RWPE1 (cell line): ENCODE measurements at places on chromosomes 3 and 15.
A peak's percentile ranks its signal among the peaks of the same experiment; 100 is the strongest.

GRCh38 chr3:127749361-127749760, 73.0 kb downstream of the MGLL start:
- DNase-seq = no peak

GRCh38 chr3:76941376-76941775, 98.5 kb upstream of the ROBO2 start:
- peak; percentile 14 for DNase-seq

GRCh38 chr3:99315896-99316295, 322.5 kb upstream of the COL8A1 start:
- no peak for DNase-seq

DNA sequence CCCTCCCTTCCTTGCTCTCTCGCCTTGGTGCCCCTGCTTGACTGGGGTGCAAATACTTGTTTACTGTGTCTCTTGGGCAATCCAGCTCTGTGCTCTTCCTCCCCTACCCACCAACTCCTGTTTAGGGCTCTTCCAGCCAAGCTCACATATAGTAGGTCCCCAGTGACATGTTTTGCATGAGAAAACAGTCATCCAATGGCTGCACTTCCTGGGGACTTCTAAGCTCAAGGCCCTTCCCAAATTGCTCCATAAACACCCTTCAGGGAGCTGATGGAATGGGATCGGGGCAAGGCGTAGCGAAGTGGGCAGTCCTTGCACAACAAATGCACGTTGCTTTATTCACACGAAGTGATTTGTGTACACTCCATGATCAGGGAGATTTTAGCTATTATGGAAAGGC, 9.4 kb upstream of the COPG1 start:
- DNase-seq = no peak

DNA sequence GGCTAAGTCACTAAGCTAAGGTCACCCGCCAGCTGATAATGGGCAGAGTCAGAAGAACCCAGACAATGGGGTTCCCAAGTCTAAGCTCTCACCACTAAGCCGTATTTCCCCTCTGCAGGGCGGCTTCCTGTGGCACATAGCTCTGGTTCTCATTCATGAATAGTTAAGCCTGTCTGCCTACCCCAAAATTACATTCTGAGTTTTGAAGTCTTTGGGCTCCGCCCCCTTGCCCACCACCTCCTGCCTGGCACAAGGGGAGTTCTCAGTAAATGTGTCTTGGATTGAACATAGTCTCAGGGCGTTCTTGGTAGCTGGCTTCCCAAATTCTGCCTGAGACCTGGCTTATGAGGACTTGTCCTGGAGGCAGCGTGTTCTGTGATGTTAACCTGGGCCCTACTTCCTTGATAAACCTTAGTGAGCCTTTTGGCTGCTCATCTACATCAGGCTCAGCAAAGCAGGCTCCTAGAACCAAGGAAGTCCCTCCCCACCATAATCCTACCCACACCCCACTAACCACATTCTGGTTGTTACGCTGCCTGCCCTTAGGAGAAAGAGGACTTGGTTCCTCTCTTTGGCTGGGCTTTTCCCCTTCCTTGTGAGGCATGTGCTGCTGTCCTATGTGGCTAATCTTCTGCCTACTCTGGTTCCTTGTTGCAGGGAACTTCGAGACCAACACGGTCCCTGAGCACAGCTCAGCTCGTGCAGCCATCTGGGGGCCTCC, 54.9 kb downstream of the STARD5 start:
- DNase-seq = no peak

- peak; percentile 75 for DNase-seq
Observed at GRCh38 chr3:160129459-160130061, 95.7 kb upstream of the C3orf80 start.

- no peak for DNase-seq
Observed at GRCh38 chr3:14401692-14402303, 608 bp upstream of the SLC6A6 start.

DNA sequence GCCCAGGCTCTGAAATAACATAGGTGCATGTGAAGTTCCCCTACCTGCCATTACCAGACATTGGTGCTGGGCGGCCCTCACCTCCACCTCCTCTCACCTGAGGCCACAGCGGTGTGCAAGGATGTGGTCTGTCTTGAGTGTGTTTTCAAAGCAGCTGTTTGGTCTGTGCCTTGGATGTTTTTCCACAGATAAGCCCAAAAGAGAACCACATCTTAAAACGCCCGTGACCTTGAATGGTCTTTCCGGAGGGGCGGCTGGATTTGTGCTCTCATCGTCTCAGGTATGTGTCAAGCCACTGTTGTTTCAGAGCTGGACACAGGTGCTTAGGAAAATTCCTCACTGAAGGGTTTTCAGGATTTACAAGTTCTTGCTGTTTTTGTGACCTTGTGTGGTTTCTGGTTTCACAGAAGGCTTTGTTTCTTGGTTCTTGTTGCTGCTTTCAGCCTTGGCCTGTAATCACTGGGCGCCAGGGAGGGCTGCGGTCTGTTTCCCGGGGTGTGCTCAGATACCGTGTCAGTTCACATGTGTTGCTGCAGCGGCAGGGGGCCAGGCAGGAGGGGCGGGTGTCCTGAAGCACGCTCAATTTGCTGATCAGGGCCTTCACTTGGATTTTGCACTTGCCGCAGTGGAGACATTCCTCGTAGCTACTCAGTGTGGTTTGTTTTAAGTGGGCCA, 128.4 kb downstream of the IGF1R start:
- no peak for DNase-seq

- no peak for DNase-seq
Observed at GRCh38 chr15:89002830-89003229, 85.4 kb upstream of the ABHD2 start.

- DNase-seq = no peak
Observed at GRCh38 chr3:122797291-122797690, 2.4 kb downstream of the SLC49A4 start.

- no peak for DNase-seq
Observed at GRCh38 chr15:83164771-83165404, 42.7 kb downstream of the HDGFL3 start.

- DNase-seq = no peak
Observed at GRCh38 chr15:58249646-58250312, 111.6 kb downstream of the AQP9 start.

- no peak for DNase-seq
Observed at GRCh38 chr3:72445827-72446217, 402.4 kb downstream of the SHQ1 start.

- DNase-seq = no peak
Observed at GRCh38 chr15:57229051-57229450, 147.3 kb upstream of the CGNL1 start.

GRCh38 chr3:186386883-186387560, 25.0 kb upstream of the DGKG start:
- DNase-seq = no peak

DNA sequence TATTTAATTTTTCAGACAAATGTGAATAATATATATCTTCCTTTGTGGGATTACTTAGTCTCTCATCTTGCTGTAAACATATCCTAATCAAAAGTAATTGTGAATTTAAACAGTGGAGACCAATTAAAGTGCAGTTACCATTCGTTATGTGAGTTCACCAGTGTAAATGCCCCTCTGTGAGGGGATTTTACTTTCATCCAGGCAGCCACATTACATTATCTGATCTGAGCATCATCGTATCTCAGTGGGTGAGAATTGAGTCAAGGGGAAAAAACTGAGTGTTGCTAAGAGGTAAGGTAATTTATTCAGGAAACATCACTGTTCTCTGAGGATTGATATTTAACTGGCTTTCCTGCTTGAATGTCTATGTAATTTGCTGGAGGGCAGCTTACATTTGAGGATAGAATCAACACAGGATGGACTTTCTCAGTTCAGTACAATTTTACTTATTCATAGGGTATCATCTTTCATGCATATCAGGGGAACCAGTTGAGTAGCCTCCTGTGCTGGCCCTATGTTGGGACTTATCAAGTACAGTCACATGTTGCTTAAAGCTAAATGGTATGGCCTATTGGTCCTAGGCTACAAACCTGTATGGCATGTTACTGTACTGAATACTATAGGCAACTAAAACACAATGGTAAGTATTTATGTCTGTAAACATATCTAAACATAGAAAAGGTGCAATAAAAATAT, 219.7 kb downstream of the CD47 start:
- DNase-seq = no peak

DNA sequence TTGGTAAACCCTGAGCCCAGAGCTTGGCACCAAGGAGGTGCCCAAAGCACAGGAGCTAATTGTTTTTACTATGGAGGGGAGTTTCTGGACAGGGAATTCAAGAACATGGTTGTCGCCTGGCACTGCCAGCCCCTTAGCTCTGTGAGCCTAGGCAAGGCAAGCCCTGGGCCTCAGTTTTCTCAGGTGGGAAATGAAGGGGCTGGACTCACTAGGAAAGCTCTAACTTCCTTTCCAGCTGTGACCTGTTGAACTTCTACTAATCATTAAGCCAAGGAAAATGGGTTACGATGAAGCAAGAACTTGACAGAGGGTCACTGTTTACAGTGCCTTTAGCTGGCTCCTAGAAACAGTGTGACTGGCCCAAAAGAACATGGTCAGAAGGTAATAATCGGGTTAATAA, 277.2 kb downstream of the SHQ1 start:
- DNase-seq = no peak

GRCh38 chr3:172270557-172271166, 177.6 kb downstream of the GHSR start:
- DNase-seq = no peak

DNA sequence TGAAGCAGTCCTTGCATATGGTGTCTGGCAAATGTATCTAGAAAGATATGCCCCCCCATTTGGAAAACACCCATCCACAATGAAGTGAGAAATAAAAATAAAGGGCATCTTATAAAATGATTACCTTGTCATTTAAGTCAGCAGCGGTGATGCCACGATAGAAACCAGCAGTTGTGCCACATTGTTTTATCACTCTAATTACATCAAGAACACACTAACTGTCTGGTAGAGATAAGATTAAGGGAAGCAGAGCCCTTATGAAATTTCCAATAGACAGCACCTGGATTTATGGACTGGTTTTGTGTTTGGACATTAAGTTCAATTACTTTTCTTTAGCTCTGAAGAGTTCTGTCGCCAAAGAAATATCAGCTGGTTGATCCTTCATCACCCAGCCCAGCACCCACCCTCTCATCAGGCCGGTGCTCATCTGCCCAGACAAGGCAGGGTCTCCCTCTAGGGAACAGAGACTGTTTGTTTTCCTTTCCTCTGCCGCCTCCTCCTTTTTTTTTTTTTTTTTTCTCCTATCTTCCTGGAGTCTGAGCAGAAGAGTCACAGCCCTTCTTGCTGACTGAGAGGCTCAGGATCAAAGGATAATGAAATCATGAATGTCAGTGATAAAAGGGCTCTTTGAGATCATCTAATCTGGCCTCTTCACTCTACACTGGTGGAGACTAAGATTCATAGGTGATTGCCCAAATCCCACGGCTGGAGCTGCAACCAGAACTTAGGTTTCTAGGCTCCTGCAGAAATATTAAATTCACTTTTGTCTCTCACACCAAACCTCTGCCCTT, 464.1 kb downstream of the NTRK3 start:
- no peak for DNase-seq

DNA sequence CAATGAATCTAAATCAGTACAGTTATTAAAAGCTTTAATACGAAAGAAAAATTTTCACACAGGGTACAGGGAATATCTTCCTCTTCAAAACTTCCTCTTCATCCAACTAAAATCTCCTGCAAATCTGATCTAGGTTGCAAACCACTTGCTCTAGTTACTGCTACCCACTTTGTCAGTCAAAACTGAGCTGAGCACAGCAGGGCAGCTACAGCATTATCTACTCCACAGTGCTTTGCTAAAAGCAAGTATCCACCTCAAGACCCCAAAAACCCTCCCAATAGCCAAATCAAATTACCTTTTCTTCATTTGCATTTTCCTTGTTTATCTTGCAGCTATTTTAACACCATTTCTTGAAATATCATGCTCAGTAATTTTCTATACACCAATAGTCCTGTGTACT, 14.7 kb downstream of the ZNF280D start:
- no peak for DNase-seq

DNA sequence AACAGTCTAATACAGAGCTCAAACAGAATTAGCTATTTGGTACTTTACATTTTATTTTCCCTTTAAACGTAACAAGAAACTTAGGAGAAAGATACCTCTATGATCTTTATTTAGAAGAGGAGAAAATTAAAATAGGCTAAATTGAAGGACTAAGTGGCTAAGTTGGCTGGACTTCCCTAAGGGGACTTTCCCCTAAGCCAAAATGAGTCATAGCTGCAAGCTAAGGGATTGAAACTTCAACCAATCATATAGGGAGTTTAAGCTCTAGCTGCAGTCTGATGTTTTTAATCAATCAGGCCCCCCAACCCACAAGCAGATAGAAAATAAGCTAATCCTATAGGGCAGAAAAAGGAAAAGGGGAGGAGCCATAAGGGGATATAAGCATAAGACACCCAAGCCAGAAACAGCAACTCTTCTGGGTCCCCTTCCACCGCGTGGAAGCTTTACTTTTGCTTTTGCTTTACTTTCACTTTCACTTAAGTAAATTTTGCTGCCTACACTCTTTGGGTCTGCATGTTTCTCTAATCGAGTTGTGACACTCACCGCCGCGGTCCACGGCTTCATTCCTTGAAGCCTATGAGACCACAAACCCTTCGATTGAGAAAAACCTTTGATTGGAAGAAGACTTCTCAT, 1108.5 kb upstream of the EPHA6 start:
- DNase-seq = no peak

GRCh38 chr3:143855183-143855582, 6.9 kb upstream of the SLC9A9 start:
- no peak for DNase-seq

DNA sequence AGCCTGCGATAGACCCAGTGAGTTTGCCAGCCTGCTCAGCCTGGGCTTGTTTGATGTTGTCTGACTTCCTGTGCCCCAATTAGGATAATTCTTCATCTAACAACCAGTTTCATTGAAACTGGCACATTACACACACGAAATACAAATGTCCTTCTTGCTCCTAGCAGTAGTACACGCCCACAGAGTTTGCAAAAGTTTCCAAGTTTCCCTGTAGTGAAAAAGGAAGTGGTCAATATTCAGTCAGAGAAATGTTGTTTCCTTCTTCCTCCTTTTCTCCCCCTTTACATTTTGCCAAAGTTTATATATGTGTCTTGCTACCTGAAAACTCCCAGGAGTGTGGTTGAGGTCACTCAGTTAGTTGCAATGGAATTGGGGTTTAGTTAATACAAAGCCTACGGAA, 58.4 kb upstream of the LRTM1 start:
- no peak for DNase-seq

- no peak for DNase-seq
Observed at GRCh38 chr15:68232937-68233336, 3.4 kb upstream of the CLN6 start.

GRCh38 chr15:78914027-78914764, 30.6 kb downstream of the CTSH start:
- DNase-seq = peak; percentile 45

GRCh38 chr3:13010780-13011572, 62.3 kb downstream of the IQSEC1 start:
- DNase-seq = no peak
